ENCODE measurements at places on chromosomes 6 and 20.

DNA sequence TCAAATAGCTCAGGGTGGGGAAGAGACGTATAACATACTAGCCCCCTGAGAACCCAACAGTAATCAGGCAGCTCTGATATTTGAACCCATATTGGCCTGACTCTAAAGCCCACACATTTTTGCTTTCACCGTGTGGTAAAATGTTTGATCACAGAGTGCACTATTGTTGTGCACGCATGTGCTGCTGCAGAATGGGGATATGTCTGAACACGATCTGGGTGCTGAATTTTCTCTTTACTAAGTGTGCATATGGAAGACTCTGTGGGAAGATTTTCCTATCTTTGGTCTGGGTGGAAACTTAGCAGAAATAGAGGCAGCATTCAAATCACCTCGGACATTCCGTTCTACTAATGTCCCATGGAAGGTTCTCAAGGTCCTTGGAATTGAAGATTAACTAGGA is 800.1 kb downstream of the TFAP2A start:
- DNase-seq, result no peak

DNA sequence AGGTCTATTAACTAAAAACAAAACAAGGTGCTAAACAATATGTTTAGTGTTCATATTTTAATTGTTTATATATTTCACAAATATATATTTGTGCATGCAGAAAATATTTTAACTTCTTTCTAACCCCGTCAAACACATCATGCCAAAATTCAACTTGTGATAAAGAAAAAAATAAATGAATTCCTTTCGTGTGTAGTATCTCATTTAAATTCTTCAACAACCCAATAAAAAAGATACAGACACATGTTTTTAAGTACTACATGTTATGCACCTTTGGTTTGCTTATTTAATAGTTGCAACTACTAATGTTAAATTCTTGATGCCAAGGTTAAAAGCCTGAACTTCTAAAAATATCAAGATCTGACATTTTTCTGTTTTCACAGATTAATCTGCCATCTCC is 252.4 kb downstream of the ESR1 start:
- DNase-seq, result no peak

- DNase-seq, result no peak
Observed at GRCh38 chr6:34904990-34905613, 16.0 kb downstream of the ANKS1A start.

DNA sequence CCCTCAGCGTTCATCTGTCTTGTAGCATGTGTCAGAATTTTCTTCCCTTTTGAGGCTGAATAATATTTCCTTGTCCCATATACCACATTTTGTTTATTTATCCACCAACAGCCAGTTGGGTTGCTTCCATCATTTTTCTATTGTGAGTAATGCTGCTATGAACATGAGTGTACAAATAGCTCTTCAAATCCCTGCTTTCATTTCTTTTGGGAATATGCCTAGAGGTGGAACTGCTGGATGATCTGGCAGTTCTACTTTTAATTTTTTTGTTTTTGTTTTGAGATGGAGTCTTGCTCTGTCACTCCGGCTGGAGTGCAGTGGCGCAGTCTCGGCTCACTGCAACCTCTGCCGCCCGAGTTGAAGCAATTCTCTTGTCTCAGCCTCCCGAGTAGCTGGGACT is 64.7 kb downstream of the SASH1 start:
- DNase-seq, result no peak

DNA sequence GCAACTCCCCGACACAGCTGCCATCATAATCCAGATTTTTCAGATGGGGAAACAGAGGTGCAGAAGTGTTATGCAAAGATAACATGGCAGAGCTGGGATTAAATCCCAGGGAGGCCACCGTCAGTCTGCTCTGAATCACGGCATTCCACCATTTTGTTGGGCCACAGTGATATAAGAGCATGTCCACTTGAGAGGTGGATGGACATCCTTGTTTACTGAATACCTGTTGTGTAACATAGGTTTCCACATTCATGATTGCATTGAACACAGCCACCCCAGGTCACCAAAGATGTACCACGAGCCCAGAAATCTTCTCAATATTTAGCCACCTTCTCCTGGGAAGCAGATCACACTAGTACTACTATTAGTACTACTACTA is 191.5 kb downstream of the LRFN2 start:
- DNase-seq, result no peak

All from CD4-positive, alpha-beta T cell treated with Interleukin-17A for 1 hour (primary cell).